ENCODE measurements at places on chromosomes 6 and 20. TPM values are rescaled to one million over a fixed set of nuclear protein-coding genes. Genes with fewer than 3 reads are reported as not detected.

LINC00237 gene
- total RNA-seq, result not detected

C20orf204 gene
- 0.59 TPM for total RNA-seq

DNAAF9 gene
- total RNA-seq, result 7.9 TPM

OGFRL1 gene
- total RNA-seq, result 5.9 TPM

CD2AP gene
- total RNA-seq, result 26.5 TPM

SLC2A10 gene
- 8.5 TPM for total RNA-seq

BMP2 gene
- total RNA-seq, result 0.26 TPM

IP6K3 gene
- total RNA-seq, result not detected

DEFB132 gene
- not detected for total RNA-seq

MED20 gene
- total RNA-seq, result 21.1 TPM

Measured in SK-MEL-5 (cell line).